ENCODE measurements at places on chromosomes 2 and 18. TPM values are rescaled to one million over a fixed set of nuclear protein-coding genes. Genes with fewer than 3 reads are reported as not detected.

The HRH4 gene
- total RNA-seq: not detected

The PKP4 gene
- 37.5 TPM for total RNA-seq

The NFATC1 gene
- 73.6 TPM for total RNA-seq

The RAB27B gene
- total RNA-seq: 0.19 TPM

The DSEL gene
- total RNA-seq: 0.15 TPM

The USP14 gene
- total RNA-seq: 111 TPM

The SCYGR4 gene
- not detected for total RNA-seq

The KHK gene
- 14.1 TPM for total RNA-seq

The WNT6 gene
- 0.13 TPM for total RNA-seq

The NT5C1B gene
- total RNA-seq: not detected

The PKDCC gene
- total RNA-seq: 0.13 TPM

The C2orf66 gene
- not detected for total RNA-seq

The C2orf78 gene
- not detected for total RNA-seq

The ALKAL2 gene
- total RNA-seq: not detected
